ENCODE measurements at places on chromosomes 5 and 9.
A peak's percentile ranks its signal among the peaks of the same experiment; 100 is the strongest.

GRCh38 chr5:13108265-13108664 is 836.2 kb downstream of the DNAH5 start:
- no peak for DNase-seq

DNA sequence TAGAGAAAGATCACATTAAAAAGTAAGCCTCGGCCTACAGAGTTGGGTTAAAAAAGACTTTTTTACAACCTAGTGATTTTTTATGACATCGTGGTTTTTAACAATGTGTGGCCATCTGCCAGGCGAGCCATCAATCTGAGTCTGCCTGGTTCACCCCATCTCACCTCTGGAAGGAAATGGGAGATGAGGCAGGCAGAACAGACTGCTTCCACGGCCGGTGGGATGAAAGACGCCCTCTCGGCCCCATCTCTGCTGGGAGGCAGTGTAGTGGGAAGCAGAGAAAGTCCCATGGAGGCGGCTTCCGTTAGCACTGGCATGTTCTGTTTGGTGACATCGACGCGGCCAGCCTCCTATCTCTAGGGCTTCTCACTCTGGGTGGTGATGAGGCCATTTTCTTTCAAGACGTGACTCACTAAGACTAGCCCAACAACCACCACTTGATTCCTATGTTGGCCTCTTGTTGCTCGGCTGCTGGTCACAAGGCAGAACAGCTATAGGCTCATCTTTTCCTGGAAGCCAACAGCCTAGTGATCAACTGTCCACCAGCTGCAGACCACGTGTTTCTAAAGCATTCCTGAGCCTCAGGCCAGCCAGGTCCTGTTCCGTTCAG is 132.4 kb upstream of the OTULINL start:
- no peak for DNase-seq

- no peak for DNase-seq
Measured at GRCh38 chr5:107455111-107455544, 215.6 kb downstream of the EFNA5 start.

GRCh38 chr9:33248606-33249005 is 8.6 kb downstream of the SPINK4 start:
- no peak for DNase-seq

DNA sequence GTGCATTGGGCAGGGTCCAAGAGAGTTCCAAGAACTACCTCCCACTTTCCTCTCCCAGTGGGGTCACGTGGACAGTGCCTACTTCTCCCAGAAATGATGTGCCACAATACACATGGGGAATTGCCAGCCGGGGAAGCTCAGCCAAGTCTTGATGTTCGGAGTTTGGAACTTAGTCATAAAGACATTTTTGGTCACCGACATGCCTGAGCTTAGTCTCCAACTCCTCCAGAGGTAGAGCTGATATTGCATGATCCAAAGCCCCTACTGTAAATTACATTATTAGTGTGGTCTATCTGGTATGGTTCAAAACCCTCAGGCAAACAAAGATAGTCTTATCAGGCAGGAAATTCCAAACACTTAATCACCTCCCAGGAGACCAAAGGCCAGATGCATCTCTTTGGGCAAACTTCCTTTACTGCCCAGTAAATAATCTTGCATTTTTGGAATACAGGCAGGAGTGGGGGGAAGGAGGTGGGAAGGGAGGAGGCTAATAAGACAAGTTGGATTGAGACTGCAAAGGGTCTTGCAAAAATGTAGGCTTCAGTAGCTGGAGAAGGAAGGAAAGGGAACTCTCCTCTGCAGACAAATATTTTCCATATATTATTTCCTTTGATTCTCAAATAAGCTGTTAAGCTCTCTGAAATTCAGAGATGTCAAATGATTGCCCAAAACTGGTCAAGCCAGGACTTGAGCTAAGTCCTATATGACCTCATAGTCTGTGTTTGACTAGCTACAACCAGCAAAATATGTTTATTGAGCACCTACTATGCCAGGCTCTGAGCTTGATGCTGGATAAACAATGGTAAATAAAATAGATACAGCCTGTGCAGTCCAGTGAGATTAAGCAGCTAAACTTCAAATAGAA is 99.4 kb downstream of the DRD1 start:
- no peak for DNase-seq

DNA sequence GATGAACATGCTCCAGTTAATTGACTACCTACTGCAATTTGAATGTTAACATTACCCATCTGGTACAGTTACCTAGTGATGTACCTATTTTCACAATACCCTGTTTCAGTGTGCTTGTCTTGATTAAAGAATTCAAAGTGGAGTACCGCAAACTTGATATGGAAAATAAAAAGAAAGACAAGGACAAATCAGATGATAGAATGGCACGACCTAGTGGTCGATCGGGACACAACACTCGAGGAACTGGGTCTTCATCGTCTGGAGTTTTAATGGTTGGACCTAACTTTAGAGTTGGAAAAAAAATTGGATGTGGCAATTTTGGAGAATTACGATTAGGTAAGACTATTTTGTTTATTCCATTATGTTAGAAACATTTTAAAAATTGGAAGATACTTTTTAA is 33.5 kb downstream of the CSNK1G3 start:
- no peak for DNase-seq

DNA sequence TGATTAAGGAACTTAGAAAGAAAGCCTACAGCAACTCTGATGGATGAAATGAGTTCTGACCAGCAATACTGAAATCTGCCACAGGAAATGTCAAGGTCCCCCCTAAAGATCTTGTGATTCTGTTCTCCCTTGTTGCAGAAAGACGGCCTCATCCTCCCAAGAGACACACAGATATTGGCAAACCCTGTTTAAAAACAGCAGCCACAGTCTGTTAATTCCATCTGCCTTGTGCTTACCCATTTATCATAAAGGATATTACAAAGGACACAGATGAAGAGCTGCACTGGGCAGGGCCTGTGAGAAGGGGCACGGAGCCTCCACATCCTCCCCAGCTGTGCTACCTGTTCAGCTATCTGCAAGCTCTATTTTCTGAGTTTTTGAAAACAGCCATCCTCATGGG is 15.2 kb downstream of the RAPGEF1 start:
- DNase-seq: no peak

- no peak for DNase-seq
Measured at GRCh38 chr5:55104946-55105701, 2.7 kb downstream of the GZMA start.

GRCh38 chr5:4095918-4096630 is 500.4 kb downstream of the IRX1 start:
- DNase-seq: no peak

DNA sequence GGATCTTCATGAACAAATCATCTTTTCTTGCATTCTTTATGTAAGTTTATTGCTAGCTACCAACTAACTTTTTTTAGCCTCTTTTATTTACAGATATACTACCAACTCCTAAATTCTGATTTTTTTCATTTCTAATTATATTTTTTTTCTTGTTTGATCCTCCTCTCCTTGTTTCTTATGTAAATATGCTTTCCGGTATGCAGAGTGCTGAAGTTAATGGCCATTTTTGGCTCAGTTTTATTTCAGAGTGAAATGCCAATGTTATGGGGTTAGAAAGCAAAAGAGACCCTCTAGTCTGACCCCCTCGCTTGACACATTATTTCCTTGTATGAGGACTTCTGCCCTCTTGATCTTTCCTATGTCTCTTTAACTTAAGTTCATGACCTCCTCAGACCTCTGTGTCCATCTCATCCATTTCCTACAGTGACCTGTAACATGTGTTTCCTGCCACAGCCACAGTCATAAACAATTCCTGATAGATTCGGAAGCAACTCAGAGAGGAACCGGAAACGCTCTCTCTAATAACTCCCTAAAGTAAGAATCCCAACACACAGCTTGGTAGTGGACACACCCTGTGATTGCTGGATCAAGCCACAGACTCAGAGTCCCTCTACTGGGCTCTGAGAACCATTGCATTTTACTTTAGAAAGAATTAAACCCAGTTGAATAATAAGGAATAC is 42.9 kb upstream of the AFAP1L1 start:
- DNase-seq: no peak

GRCh38 chr5:149594206-149594895 is 13.1 kb downstream of the ARHGEF37 start:
- no peak for DNase-seq

GRCh38 chr9:134049236-134049635 is 18.6 kb downstream of the BRD3 start:
- no peak for DNase-seq

DNA sequence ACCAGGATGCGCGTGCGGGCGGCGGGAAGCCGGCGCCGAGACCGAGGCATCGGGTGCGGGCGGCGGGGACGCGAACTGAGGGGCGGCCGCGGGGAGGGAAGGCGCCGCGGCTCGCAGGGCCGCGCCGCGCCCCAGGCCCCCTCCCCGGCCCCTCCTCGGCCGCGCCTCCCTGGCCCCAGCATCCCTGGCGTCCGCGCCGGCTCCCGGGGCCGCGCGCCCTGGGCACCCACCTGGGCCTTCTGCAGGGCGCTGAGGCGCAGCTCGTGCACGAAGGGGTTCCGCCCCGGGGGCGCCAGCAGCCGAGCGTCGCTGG is 324 bp downstream of the LPCAT1 start:
- no peak for DNase-seq

DNA sequence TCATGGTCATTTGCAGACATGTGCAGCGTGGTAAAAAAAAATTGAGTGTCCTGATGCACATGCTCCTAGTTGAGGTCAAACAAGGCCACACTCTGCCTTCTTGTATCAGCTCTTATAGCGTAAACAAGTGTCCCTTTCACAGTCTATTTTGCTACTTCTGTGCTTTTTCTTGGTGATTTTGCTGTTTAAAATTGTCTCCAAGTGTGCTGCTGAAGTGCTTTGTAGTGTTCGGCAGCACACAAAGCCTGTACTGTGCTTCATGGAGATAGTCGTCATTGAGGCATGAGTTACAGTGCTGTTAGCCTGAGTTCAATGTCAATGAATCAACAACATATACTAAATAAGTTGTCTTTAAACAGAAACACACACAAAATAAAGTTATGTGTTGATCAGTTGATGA is 690.4 kb upstream of the MEF2C start:
- no peak for DNase-seq

DNA sequence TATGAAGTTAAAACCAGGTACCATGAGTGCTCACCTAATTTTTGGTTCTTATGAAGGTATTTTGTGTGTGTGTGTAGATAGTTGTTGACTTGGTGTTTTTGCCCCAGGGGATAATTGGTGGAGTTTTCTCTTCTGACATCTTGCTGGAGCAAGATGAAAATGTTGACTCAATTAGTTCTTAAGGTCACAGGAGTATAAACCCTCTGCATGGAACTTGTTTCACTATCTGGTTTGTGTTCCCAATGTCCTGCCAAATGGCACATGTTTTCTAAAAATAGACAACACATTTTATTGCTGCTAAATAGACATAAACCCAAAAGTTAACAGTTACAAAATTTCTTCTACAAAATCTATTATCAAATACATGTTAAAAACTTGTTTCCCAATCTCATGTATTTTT is 180.9 kb downstream of the FAM170A start:
- DNase-seq: no peak

DNA sequence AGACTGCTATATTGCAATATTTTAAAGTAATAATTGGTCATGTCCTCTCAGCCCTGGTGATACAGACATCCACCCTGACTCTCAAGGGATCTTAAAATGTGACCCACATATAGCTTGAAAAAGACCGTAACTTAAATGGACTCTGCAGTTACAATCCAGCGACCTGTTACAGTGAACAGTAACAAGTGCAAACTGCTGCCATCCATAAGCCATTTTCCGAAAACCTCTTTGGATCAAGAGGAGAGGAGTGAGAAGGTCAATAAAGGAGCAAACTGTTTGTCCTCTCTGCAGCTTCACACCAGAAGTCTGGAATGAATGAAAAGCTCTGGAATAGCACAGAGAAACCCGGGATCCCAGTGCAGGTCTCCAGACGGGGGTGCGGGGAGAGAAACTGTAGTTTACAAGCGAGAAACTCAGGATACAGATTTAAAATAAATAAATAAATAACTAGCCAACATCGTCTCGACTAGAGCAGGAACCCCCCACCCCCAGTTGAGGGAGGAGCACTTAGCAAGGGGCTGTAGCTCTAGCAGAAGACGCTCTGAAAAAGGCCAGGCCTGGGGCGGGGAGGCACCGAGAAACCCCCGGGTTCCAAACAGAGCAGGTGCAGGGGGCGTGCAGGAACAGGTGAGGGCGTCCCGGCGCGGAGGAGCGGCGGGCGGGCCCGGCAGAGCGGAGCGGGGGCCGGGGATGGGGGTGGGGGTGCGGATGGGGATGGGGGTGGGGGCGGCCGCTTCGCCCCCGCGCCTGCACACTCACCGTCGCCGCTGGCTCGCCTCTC is 572 bp downstream of the ZDHHC21 start:
- peak; percentile 15 for DNase-seq

DNA sequence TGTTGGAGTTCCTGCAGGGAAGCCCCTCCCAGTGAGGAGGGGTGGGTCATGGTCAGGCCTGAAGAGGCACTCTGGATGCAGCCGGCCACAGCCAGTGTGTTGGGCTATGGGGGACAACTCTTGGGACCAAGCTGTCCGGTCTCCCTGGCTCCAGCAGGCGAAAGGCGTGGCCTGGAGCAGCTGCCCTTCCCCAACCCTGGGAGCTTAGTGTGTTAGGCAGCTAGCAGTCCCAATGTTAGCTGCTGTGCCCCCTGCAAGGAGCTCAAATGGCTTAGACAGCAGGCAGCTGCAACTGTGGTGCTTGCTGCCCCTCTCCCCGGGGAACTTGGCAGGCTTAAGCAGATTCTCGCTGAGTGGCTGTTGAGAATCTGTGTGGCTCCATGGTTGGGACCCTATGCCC is 67.5 kb upstream of the ACTBL2 start:
- DNase-seq: no peak

GRCh38 chr9:90737742-90738141 is 63.9 kb upstream of the SYK start:
- no peak for DNase-seq

DNA sequence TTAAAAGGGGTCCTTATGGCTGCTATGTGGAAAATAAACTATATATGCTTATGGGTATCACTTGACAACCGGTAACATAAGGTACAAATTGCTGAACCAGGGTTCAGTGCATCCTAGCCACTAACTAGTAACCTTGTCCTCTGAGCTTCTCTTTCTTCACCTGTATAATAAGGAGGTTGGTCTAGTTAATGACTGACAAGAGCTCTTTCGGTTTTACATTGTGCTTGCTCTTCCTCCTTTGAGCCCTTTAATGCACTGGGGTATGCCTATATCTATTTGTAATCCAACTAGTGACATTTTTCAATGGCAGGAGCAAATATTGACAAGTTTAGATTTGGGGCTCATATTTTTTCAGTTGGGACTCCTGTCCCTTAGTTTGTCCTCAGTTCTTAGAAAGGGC is 66.1 kb downstream of the NPR3 start:
- DNase-seq: no peak

DNA sequence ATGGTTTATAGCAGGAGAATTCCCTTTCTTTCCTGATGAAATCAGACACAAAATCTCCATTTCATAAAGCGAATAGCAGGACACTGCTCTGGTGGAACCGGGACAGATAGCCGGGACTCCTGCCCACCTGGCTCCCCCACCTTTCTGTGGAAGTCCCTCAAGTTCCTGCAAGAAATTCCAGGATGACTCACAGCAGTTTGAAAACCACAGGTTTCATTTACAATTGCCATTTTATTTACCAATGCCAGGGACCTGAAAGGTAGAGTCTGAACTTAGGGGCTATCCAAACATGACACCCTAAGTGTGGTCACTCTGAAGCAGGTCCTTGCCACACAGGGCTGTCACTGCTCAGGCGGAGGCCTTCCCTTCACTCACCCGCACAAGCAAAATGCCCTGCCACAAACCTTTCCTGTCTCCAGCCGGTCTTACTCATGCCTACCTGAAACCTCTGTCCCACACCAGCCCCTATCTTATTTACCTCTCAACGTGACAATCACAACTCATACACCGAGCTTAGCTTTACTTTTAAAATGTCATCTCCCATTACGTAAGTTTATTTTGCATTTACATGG is 63.3 kb upstream of the TAF1L start:
- DNase-seq: no peak

All from GM19239 (cell line).